ENCODE measurements at places on chromosomes 3 and 15.
A peak's percentile ranks its signal among the peaks of the same experiment; 100 is the strongest.

DNA sequence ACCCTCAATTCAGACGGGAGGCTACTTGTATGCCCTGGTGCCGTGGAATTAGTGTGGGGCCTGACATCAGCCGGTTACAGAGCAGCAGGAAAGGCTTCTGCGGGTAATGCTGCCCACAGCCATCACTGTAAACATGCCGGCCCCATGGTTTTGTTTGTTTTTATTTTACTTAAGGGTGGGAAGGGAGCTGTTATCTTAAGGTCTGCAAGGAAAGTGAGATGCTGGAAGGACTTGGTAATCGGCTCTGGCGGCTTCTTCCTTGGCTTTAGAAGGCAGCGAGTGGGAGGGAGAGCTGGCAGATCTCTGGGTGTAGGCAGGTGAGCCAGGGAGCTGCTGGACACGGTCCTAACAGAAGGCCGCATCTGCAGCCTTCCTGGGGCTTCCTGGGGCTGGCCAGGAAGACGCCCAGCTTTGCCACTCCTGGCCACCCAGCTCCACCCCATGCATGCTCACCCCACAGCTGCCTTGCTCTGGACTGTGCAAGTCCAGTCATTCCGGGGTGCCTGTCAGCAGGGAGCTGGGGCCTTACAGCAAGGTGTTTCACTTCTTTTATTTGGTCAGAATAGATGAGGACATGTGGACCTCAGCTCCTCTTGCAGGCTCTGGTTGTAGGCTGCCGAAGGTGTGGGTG is 54.1 kb upstream of the FURIN start:
- H3K27me3 ChIP-seq, result no peaks in the 10 kb centered on the region
- no peaks in the 10 kb centered on the region for H3K4me1 ChIP-seq
- no peak for DNase-seq
- no peak overlapping the region for H3K4me3 ChIP-seq
- no peaks in the 10 kb centered on the region for H3K36me3 ChIP-seq
- no peak overlapping the region for H3K27ac ChIP-seq

- H3K27ac ChIP-seq, result no peak overlapping the region
- H3K36me3 ChIP-seq, result no peaks in the 10 kb centered on the region
- H3K4me3 ChIP-seq, result no peak overlapping the region
Observed at GRCh38 chr15:57604507-57604906, 12.8 kb downstream of the MYZAP start.

DNA sequence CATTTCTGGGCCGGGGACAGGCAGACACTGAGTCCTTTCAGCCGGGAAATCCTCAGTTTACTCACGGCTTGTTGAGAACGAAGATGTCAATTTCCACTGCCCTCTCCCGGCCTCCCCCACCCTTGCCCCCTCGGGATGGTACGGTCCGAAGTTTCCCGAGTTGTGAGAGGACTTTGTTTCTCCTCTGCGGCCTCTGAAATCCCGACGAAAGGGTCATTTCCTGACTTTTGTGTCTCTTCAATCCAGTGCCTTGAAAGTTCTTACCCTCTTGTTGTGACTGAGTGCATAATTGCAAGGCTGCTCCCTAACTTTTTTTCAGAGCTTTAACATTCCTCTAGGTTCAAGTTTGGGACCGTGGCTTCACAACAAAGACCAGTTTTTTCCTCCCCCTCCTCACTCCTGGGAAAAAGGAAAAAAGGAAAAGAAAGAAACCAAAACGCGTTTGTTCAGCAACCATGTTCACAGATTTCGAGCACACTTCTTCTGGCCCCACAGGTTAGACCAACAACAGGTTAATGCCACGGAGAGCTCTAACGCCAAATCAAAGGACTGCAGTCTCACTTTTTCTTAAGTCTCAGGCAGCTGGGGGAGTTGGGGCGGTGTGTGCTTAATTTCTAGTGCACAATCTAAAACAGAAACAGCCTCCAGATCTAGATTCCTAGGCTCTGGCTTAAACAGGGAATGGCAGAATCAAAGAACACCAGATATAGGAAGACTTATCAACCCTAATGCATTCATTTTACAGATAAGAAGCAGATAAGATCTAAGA is 138.9 kb downstream of the TMCO5A start:
- H3K27ac ChIP-seq, result peak overlapping the region; percentile 90
- no peak for DNase-seq
- no peaks in the 10 kb centered on the region for H3K36me3 ChIP-seq

GRCh38 chr15:86489981-86490380 is 410.3 kb downstream of the AGBL1 start:
- no peak for DNase-seq
- no peak overlapping the region for H3K27ac ChIP-seq
- H3K4me1 ChIP-seq, result no peaks in the 10 kb centered on the region

- peaks cover 6% of the 10 kb centered on the region for H3K36me3 ChIP-seq
- H3K27me3 ChIP-seq, result no peaks in the 10 kb centered on the region
- no peak for DNase-seq
- no peak overlapping the region for H3K27ac ChIP-seq
Observed at GRCh38 chr3:127800508-127800907, 21.8 kb downstream of the MGLL start.

- no peaks in the 10 kb centered on the region for H3K27me3 ChIP-seq
- H3K4me3 ChIP-seq, result no peak overlapping the region
- H3K36me3 ChIP-seq, result no peaks in the 10 kb centered on the region
Observed at GRCh38 chr3:105826778-105827634, 41.8 kb downstream of the CBLB start.
